ENCODE measurements at places on chromosomes 6 and 20.

DNA sequence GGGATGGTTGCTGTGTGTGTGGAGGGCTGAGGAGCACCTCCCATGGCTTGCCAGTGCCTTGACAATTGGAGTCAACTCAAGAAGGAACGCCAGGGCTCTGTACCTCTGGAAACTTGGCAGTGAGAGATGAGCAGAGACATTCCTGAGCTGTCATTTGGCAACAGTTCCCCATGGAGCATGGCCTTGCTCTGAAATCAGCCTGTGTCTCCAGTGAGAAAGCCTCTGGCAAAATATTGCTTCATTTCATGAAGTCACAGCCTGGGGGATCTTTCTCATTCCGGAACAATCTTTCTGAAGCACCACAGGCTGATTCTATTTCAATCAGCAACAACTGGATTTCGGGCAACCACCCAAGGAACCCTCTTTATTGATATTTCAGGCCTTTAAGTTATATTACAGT is 52.2 kb upstream of the FNDC1 start:
- no peak for DNase-seq

GRCh38 chr6:23340271-23340670 is 770.9 kb downstream of the HDGFL1 start:
- DNase-seq: no peak

DNA sequence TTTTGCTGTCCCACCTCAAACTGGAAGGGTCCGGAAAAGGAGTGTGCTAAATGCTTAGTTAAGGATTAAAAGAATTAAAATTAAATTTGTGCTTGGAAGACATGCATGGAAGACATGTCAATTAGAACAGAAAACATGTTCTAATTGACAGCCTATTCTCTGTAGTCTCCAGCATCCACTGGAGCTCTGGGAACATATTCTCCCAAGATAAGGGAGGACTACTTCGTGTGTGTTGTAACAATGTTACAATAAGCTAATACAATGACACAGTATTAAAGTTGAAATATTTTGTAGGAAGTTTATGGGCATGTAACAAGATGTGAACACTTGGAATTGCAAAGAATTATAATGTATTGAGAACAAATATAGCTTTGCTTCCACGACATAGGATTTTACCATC is 567.4 kb upstream of the CITED2 start:
- no peak for DNase-seq

DNA sequence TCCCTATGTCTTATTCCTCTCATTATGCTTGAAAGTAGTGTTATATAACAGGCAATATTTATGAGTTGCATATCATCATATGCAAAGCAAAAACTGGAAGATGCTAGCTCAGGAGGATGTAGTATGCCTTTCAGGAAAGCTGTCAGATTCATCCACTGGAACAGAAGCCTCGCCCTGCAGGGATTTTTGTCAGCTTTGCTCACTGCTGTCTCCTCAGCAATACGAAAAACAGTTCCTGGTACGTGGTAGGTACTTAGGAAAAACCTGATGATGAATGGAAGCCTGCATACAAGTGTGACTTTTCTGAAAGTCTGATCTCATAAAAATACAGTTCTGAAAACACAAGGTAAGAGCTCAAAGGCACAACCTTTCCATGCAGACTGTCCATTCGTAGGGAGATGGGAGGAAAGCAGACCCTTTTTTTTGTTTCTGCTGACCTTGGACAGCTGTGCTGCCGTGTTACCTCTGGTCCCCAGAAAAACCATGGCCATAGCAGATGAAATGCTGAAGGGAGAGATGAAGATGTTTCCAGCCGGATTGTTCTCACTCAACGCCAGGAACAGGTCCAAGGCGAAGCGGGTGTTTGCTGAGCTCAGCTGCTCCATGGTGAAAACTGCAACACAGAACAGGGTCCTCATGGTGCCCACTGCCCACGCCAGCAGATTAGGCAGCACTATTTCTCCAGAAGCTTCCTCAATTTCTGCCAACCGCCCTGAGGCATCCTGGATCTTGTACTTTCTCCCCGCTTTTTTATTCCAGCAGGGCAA is 1.5 kb downstream of the SERPINB1 start:
- DNase-seq: no peak

DNA sequence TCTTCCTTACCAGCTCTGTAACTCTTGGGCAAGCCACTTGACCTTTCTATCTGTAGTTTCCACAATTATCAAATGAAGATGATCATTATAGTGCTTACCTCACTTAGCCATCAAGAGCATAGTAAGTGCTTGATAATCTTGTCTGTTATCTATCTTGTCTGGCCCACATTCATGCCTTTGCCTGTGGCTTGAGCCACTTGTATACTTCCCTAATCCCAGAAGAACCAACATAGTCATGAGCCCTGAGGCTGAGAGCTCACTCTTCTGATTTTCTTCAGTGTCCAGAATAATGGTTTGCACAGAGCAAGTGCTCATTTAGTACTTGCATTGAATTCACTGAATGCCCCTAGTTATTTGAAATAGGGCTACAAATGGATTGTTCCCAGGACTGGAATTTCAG is 108.2 kb downstream of the SASH1 start:
- no peak for DNase-seq

GRCh38 chr20:17226410-17227218 is at the start of gene PCSK2:
TSS of gene PCSK2 (plus strand) at chr20:17227040. CDS start at chr20:17227306, 266 bp downstream.
- no peak for DNase-seq

Measured in stimulated activated CD8-positive, alpha-beta memory T cell treated with anti-CD3 and anti-CD28 coated beads, Interleukin-15, amount 100 ng/mL, for 1 hour (primary cell).